ENCODE measurements at places on chromosomes 12 and 14.

DNA sequence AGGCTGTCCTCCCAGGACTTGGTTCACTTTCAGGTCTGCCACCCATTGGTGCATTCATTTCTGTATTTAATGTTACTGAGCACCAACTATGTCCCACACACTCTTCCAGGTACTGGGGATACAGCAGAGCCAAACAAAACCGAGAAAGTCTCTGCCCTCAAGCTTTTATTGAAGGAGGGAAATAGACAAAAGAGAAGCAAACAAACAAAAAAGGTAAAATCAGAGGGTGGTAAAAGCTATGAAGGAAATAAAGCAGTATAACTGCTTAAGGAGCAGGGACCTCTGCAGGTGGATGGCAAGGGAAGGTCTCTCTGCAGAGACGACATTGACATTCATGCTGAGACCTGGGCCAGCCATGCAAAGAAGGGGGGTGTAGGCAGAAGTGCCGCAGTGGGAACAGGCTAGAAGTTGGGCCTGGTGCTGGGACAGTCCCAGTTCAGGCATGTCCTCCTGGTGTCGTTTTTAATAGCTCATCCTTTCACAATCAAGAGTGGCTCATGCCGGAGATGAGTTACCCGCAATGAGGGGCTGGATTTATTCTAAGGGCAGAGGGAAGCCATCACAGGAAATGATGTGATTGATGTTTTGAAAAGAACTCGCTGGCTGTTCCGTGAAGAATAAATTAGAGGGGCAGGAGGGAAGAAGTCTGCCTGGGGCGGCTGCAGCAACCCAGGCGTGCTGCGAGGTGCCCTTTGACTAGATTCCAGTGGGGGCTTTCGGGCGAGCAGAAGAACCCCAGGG, 72.8 kb downstream of the IRF2BPL start:
- DNase-seq = peak; percentile 32

DNA sequence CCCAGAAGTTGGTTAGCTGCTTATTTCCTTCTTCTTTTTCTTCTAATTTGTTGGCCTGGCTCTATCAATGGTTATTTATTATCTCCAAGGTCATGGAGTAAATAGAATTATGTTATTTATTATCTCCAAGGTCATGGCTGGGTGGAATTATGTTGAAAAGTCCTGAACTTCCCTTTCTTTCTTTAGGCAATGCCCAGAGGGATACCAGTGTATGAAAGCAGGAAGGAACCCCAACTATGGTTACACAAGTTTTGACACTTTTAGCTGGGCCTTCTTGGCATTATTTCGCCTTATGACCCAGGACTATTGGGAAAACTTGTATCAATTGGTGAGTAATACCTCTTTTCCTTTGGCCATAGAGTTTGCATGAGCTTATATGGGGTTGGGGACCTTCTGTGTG, 111.6 kb downstream of the SCN8A start:
- DNase-seq = no peak

DNA sequence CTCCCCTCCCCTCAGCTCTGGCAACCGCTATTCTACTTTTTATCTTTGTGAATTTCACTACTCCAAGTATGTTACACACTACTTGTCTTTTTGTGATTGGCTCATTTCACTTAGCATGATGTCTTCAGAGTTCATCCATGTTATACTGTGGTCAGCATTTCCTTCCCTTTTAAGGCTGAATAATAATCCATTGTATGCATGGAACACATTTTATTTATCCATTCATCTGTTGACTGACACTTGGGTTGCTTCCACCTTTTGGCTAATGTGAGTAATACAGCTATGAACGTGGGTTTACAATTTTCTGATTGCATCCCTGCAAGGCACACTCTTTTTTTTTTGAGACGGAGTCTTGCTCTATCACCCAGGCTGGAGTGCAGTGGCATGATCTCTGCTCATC, 53.0 kb upstream of the FUT8 start:
- no peak for DNase-seq

GRCh38 chr12:101927999-101928398, 50.6 kb downstream of the DRAM1 start:
- DNase-seq = no peak

DNA sequence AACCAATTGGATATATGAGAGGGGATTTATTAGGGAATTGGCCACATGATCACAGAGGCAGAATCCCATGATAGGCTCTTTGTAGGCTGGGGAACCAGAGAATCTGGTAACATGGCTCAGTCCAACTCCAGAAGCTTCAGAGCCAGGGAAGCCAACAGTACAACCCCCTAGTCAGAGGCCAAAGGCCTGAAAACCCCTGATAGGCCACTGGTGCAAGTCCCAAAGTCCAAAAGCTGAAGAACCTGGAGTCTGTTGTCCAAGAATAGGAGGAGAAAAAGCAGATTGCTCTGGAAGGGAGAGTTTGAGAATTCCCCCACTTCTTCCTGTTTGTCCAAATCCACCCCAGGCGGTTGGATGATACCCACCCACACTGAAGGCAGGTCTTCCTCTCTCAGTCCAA, 8.2 kb upstream of the TROAP start:
- DNase-seq = no peak

- no peak for DNase-seq
These were observed 122.7 kb downstream of the SINHCAF start for GRCh38 chr12:31203261-31203660.

DNA sequence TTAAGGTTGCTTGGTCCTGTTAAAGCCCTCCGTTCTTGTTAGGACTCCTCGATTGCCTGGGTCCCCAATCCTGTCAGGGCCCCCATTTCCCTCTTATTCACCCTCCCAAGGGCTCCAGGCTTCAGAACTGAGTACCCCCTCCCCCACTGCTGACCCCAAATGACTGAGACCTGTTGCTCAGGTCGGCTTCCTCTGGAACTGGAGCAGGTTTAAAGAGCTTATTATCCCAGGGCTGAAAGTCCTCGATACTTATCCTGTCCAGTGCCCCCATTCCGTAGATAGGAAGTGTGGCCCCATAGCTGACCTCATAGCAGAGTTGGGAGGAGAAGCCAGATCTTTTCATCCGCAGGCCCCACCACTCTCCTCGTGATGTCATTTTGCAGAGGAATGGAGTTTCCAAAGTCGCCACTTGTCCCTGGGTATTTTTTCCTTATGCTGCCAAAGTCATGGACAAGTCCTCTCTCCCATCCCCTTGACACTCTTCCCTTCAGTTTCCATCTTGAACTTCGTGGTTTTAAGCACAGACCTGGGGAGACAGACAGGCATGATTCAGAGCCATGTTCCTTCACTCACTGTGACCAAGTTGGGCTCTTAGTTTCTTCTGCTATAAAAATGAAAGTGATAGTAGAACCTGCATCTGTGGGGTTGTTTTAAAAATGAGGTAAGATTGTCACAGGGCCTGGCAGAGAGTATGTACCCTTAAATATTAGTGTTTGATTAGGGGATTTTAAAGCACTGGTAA, 1.2 kb downstream of the USP30 start:
- peak; percentile 3 for DNase-seq

- DNase-seq = no peak
These were observed 106.4 kb downstream of the LMO3 start for GRCh38 chr12:16499611-16500010.

DNA sequence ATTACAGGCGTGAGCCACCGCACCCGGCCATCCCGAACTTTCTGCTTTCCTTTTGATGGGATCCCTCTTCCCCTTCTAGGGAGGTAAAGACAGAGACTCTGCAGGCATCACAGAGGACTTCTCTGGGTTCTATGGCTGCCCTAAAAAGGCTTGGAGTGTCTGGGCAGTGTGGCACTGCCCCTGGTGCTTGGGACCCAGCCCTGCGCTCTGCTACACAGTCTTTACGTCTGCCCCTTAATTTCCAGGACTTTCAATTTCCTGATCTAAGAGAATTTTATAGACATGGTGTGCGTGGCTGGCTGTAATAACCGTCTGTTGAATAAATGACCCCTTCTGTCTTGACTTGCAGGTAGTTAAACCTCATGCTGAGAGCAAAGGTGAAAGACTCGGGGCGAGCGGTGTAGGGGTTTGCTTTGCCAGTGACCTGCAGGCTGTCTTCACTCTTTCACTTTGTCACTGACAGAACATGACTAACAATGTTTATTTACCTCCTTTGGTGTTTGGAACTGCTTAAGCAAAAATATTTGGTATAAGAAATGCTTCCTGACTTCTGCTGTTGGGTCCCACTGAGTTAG, 110.9 kb upstream of the MAP1LC3B2 start:
- no peak for DNase-seq

GRCh38 chr12:95303476-95303875, 85.9 kb downstream of the VEZT start:
- no peak for DNase-seq

- DNase-seq = no peak
These were observed 68.3 kb downstream of the PPP2R5E start for GRCh38 chr14:63474844-63475243.

DNA sequence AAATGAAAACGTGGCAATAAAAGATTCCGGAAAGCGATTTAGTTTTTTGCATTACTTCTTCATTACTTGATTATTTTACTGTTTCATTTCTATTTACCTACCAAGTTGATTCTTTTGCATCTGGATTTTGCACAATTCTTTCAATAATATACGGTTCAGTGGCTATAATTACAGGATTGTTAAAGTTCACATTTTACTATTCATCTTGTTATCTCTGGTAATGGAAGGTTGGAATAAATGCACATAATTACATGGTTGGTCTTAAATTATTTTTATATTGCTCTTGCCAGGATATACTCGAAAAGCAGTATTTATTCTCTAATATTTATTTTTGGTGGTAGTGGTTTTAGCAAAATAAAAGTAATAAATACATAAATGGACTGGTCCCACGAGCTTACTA, 837.9 kb downstream of the DIO2 start:
- no peak for DNase-seq

DNA sequence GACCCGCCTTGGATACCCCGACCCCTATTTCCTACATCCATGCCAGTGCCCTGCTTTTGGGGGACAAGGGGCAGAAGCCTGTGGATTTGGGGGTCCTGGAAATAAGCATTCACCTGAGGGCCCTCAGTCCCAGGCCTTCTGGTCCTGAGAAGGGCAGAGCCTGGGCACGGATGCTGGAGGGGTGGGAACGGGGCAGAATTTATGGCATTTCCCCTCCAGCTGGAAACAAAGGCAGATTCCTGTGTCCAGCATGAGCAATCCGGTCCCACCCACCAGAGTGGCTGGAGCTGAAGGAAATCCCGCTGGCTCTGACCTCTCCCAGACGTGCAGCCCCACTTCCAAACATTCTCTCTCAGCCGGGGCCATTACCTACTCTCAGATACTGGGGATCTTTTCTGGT, 9.3 kb downstream of the ANKRD33 start:
- no peak for DNase-seq

DNA sequence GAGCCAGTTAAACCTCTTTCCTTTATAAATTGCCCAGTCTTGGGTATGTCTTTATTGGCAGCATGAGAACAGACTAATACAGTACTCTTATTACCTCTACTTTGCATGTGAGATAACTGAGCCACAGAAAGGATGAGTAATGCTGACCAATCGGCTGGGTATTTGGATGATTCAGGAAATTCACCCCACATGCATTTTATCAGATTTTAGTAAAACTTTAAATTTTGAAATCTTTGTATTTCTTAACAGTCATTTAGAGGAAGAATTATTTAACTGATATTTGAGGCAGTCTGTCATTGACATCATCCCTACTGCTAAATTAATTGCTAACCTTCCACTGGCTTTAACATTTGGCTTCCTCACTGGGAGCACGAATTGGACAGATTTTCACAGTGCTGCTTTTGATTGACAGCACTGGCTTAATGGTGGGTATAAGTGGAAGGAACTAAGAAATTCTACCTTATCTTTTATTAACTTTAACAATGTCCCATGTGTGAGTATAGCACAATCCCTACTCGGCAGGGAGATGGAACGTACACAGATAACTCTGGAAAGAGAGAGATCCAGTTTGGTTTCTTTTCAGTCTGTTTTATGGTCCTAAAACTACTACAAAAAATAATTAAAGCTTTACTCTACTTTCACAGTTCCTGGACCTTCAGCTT, 261.0 kb downstream of the DACT1 start:
- no peak for DNase-seq

- DNase-seq = no peak
These were observed 206.4 kb upstream of the GZMB start for GRCh38 chr14:24840204-24840893.

DNA sequence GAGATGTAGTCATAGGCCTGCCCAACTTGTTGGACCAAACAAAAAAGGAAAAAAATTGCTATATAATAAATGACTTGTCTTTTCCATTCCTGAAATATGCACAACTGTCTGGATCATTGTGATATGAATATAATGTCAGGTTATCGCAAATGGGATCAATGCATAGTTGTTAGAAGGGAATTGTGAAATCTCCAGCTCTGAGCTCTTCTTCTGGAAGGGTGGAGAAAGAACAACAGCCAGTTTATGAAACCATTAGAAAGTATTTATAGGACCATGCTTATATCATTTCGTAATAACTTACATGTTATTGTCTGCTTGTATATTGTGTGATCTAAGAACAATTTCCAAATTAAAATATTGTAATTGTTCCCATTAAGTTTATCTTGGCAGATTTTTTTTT, 35.7 kb upstream of the HIF1A start:
- DNase-seq = no peak

GRCh38 chr14:63996625-63997220, 143.9 kb downstream of the SYNE2 start:
- no peak for DNase-seq

DNA sequence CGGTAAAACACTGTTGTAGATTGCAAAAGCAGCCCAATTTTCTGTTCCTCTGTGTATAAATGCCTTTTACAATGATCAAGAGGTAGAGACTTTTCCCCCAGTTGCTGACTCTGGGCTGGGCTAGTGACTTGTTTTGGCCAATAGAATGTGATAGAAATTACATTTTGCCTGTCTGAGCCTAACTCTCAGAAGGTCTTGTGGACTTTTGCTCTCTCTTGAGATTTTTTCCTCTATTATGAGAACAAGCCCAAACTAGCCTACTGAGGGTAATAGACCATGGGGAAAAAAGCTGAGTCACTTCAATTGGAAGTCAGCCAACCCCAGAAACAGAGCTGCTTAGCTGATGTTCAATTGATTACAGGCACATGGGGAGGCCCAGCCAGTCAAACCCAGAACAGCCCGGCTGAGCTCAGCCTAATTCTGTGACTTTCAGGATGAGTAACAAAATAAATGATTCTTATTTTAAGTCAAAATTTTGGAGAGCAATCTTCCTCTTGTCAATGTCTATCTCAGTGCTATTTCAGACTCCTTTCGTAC, 61.4 kb downstream of the MYF5 start:
- DNase-seq = peak; percentile 1

DNA sequence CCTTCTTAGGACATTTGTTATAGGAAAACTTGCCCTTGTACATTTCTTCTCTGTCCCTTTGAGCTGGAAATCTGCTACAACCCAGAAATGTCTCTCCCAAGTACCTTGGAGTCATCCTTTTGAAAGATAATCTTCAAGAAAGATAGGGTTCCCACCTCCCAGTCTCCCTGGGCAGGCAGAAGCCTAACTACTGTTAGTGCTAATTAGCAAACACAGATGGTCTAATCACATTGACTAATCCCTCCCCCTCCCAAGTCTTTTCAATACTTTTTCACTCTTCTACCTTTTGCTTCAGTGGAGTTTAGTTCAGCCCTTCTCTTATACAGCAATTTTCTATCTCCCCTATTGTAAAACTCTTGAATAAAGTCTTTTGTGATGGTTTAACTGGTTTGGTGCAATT, 129.8 kb upstream of the PPFIA2 start:
- DNase-seq = no peak

- no peak for DNase-seq
These were observed 21.1 kb upstream of the TMEM132C start for GRCh38 chr12:128245905-128246304.

GRCh38 chr12:51020448-51021182, 5.6 kb downstream of the SLC11A2 start:
- no peak for DNase-seq
